Ovary (tissue), 10 donors: ENCODE measurements at places on chromosomes 16 and 17. TPM values are rescaled to one million over a fixed set of nuclear protein-coding genes. Genes with fewer than 3 reads are reported as not detected.

TBC1D28 gene
- total RNA-seq: not detected

NPTX1 gene
- total RNA-seq: 0.55 TPM

GPR142 gene
- not detected for total RNA-seq

DNAI2 gene
- 0.32 TPM for total RNA-seq

PPP1R1B gene
- total RNA-seq: 13.4 TPM

C17orf113 gene
- total RNA-seq: 1.7 TPM

SALL1 gene
- total RNA-seq: 6.7 TPM
